ENCODE measurements at places on chromosomes 2 and 18. TPM values are rescaled to one million over a fixed set of nuclear protein-coding genes. Genes with fewer than 3 reads are reported as not detected.

DNA sequence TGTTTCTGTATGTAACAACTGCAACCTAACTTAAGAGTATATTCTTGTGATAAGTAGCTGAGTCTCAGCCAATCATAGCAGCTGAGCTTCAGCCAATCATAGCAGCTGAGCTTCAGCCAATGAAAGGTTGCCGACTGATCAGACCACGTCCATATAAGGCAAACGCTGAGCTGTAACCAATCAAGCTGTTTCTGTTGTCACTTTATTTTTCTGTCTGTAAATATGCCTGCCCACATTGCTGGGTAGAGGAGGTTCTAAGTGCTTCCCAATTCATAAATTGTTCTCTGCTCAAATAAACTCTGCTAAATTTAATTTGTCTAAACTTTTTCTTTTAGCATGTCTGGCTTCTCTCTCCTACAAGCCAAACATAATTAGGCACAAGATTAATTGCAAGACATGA is 231.5 kb upstream of the TCF4 start:
- no peak overlapping the region for H3K27ac ChIP-seq
- no peaks in the 10 kb centered on the region for H3K36me3 ChIP-seq
- H3K4me3 ChIP-seq: no peak overlapping the region
- peaks cover 25% of the 10 kb centered on the region for H3K4me1 ChIP-seq
- H3K27me3 ChIP-seq: no peaks in the 10 kb centered on the region
- no peak for DNase-seq

DNA sequence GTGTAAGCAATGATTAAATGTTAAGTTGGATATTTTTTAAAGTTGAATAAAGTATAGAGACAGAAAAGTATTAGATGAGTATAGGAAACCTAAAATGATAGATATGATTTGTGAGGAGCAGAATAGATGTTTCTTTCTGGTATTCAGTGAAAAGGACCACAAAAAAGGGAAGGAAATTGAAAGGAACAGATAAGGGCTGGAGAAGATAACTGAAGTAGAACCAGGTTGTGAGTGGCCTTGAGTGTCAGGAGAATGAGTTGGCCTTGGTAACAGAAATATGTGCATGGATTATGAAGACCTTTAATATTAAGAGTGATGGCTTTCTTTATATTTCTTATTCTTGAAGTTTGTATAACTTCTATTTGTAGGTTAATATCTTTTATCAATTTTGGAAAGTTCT is 543.5 kb downstream of the METTL4 start:
- no peak for DNase-seq
- H3K36me3 ChIP-seq: no peaks in the 10 kb centered on the region
- no peak overlapping the region for H3K4me3 ChIP-seq
- H3K4me1 ChIP-seq: peaks cover 2% of the 10 kb centered on the region
- no peaks in the 10 kb centered on the region for H3K27me3 ChIP-seq

The LOXL3 gene
- total RNA-seq: 21.9 TPM

The DSG1 gene
- 0.09 TPM for total RNA-seq

The IL1B gene
- total RNA-seq: 1.7 TPM

The SERPINB7 gene
- 0.68 TPM for total RNA-seq

The CNDP1 gene
- 0.75 TPM for total RNA-seq
